ENCODE measurements at places on chromosomes 2 and 18.

GRCh38 chr2:100278986-100279385 is 43.3 kb downstream of the LONRF2 start:
- DNase-seq = no peak

- no peak for DNase-seq
These were observed 33.6 kb downstream of the TTC32 start for GRCh38 chr2:19868224-19868623.

GRCh38 chr18:6150430-6150829 is 255.1 kb upstream of the TMEM200C start:
- no peak for DNase-seq

DNA sequence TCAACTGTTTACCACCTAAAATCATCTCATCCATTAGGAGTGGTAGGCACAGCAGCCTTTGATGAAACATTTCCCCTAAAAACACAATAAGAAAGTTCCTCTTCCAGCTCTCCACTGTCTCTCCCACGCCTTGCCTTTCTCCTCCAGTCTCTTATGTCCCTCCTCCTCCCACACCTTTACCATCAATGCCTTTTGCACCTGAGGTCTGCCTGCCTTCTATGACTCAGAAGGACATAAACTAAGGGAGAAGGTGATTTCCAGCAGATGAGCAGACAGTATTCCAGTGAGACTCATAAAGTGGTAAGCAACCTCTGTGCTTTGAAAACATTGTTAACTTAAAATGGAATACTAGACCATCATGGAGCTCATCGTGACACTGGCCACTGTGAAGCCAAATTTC is 34.2 kb upstream of the NDUFV2 start:
- DNase-seq = no peak

DNA sequence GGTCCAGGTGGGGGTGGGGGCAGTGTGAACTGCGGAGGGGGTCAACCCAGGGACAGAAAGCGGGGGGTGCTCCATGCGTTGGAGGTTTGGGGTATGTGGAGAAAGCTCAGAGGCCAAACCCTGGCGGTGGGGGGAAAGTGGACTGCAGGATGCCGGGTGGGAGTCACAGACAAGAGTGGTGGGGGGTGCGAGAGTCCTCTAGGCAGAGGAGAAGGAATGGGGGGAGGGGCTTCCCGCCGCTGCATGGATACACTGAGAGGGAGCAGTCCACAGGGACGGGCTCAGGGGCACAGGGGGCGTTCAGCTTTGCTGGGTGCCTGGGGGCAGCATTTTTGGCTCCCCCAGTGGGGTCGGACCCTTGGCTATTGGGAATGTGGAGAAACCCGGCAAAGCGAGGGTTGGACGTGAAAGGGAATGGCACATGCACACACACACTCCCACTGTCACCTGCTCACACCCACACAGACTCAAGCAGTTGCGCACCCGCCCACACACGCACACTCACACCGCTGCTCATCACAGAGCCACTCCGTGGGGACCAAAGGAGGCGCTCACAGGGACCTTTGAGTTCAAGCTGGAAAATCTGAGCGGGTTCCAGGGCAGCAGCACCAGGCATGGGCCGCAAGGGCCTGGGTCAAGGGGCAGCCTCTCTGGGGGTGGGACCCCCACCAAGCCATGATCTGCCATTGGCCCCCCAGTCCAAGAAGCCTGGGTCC is 7.7 kb downstream of the GBX2 start:
- DNase-seq = no peak

DNA sequence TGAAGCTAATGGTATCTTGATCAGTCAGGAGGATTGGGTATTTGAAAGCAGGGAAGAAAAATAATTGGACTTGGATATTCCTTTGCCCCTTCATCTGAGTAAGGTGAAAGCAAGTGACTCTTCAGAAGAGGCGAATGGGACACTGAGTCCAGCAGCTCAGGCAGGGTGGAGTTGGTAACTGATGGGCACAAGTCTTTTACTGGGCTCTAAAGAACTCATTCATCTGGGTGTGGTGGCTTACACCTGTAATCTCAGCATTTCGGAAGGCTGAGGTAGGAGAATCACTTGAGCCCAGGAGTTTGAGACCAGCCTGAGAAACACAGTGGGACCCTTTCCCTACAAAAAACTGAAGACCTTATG is 11.2 kb downstream of the CFLAR start:
- no peak for DNase-seq

- no peak for DNase-seq
These were observed 22.8 kb downstream of the TTLL4 start for GRCh38 chr2:218733171-218734021.

DNA sequence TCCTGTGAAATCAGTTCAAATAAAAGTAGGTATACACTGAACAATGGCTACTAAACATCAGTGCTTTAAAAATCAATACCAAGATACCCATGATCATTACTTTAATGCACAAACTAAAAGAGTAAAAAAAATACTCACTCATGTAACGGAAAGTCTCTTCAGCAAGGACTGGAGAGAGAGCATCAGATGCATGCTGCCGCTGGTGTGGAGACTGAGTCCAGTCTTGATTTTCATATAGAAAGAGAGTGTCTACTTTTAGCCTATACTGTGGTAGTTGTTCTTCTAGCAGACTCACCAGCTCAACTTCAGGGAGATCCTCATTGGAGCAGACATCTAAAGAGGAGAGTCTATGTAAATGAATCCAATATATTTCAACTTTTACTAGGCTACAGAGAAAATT is 44.0 kb downstream of the TRAK2 start:
- DNase-seq = no peak

GRCh38 chr2:191521608-191522208 is 156.2 kb upstream of the NABP1 start:
- no peak for DNase-seq

- DNase-seq = no peak
These were observed 13.9 kb downstream of the CLASP1 start for GRCh38 chr2:121635371-121635770.

DNA sequence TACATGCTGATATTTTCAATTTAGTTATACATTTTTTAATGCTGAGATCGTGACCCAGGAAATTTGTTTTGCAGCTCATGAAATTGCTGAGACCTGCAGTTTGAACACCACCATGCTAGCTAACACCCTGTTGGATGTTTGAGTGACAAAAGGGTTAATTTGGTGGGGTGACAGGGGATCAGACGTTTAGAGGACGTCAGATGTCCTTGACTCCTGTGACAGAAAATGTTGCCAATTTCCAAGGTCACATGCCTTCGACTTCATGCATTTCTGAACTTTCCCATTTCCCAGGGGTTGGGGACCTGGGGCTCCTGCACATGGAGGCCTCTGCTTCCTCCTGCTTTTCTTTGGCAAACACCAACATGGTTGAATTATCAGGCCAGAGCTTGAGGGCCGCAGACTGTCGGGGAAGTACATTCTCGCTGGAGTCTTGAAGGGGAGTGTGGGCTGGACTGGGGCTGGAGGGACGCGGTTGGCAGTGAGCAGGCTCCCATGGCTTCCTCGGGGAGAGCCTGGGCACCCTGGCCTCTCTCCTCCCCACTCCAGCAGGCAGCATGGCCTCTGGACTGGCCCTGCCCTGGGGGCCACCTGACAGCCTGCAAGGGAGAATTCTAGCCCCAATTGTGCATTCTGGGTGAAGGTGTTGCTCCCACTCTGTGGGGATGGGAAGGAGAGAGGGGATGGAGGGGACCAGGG is 73.1 kb downstream of the CTIF start:
- DNase-seq = no peak

- DNase-seq = no peak
These were observed 73.1 kb upstream of the STK17B start for GRCh38 chr2:196244516-196244915.

- DNase-seq = no peak
These were observed 931.1 kb downstream of the LRP1B start for GRCh38 chr2:141199711-141200110.

- DNase-seq = no peak
These were observed 1387.7 kb downstream of the SUCLG1 start for GRCh38 chr2:83071352-83071751.

DNA sequence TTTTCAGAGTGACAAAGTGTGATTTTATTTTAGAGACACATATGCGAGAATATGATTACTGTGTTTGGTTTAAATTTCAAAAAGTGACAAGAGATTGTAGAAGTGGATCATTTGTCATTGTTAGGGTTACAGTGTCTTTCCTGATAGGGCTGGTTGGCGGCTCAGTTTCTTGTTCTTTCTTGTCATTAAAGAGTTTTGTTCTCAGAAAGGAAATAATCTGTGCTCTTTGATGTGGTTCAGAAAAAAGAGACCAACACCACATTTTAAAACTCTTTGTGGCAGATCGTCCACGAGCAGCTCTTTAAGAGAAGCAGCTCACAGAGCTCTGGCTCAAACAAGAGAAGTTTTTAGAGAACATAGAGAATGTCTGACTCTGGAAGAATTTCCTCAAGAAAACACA is 45.6 kb upstream of the ZNF532 start:
- no peak for DNase-seq

DNA sequence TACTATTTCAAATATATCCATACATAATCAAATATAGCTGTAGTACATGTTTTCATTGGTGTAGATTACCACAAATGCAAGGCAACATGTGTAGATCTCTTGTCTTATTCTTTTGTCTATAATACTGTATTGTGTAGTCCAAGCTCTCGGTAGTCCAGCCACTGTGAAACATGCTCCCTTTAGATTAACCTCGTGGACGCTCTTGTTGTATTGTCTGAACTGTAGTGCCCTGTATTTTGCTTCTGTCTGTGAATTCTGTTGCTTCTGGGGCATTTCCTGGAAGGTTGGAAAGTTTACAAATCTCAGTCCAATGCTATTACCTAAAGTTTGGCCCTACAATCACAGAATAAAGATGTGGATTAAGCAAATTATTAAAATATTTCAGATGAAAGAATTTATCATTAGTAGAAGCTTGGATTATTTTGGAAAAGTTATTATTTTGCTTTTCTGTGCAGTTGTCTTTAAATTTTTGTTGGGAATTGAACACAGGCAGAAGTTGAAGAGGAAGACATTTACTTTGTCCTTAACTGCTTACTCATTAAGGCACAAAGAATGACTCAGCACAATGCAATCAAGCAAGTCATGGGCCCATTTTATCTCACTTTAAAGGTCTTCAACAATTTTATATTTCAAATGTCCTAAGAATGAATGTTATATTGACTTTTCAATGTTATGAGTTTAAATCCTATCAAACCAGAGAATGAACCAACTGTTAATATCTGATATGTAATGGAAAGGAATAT is 103.4 kb upstream of the CAVIN2 start:
- DNase-seq = no peak

GRCh38 chr2:126889071-126889470 is 9.6 kb upstream of the TEX51 start:
- no peak for DNase-seq

GRCh38 chr2:158998551-158999248 is 30.3 kb downstream of the TANC1 start:
- DNase-seq = no peak

DNA sequence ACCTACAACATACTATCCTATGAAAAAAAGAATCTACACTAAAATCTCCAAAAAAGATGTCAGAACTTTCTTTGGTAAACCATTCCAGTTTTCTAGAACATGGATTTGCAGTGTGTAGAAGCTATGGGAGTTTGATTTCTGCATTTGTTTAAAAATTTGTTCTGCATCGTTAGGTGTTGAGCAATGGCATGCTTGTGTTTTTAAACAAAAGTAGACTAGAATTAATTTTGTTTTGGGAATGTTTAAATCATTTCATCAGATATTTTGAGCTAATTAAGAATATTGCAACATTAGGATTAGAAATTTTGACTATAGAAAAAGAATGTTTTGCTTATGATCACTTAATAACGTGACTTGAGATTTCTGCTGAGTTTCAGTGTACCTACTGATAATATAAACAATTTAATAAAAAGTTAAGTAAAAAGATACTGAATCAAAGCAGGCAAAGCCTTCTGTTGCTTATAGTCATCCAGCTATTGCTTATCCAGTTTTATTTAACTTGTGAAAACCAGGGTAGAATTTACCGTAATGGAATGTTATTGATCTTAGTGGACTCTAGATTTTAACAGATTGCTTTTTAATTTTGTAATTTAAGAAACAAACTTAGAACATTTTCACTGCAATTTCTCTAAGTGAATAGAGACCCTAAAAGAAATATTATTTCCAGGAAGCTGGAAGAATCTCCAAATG is 7.2 kb upstream of the TMEM182 start:
- DNase-seq = no peak

DNA sequence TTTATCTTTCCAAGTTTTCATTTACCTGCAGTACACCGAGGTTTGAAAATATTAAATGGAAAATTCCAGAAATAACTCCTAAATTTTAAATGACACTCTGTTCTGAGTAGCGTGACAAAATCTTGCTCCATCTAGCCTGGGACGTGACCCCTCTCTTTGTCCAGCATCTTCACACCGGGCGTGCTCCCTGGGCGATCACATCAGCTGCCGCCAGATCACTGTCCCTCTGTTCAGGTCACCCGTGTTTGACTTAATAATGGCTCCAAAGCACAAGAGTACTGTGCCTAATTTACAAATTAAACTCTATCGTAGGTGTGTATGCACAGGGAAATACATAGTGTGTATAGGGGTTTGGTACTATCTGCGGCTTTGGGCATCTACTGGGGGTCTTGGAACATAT is 6.1 kb upstream of the TMEM185B start:
- DNase-seq = no peak

DNA sequence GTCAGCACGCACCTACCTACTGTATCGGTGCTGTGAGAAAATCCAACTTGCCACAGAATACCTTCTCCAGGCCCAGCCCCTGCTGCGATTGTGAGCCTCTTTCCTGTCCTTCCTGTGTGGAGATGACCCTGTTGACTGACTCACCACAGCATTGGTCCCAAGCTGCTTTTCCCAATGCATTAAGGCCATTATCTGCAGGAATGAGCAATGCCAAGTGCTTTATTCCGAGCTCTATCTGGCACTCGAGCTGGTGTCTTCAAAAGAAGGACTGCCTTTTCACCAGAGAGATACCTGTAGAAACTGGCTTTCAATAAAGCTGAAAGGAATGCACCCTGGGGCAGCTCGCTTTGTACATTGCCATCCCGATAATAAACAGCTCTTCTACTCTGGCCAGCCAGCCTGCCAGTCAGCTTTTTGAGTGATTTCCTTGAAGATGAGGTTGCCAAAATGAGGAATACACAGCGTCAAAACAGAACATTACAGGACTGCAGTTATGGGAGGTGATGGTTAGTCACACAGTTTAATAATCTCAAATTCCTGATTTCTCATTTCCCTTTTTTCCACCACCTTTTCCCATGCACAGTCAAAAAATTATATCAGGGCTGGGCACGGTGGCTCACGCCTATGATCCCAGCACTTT is 8.3 kb upstream of the RNF103 start:
- DNase-seq = no peak

DNA sequence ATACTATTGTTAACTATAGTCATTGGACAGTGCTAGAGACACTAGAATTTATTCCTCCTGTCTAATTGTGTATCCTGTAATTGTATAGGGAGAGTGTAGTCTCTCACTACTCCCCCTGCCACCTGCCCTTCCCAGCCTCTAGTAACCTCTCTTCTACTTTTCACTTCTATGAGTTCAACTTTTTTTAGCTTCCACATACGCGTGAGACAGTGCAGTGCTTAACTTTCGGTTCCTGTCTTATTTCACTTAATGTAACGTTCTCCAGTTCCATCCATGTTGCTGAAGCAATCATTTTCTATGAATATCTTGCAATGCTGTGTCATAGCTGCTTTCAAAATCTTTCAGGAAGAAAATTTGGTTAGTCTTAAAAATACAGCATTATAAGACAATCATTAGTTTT is 22.8 kb upstream of the RUFY4 start:
- no peak for DNase-seq

GRCh38 chr2:45809205-45809604 is 157.7 kb downstream of the PRKCE start:
- no peak for DNase-seq

Data from T-helper 17 cell (primary cell).